ENCODE measurements at places on chromosomes 5 and 9.

DNA sequence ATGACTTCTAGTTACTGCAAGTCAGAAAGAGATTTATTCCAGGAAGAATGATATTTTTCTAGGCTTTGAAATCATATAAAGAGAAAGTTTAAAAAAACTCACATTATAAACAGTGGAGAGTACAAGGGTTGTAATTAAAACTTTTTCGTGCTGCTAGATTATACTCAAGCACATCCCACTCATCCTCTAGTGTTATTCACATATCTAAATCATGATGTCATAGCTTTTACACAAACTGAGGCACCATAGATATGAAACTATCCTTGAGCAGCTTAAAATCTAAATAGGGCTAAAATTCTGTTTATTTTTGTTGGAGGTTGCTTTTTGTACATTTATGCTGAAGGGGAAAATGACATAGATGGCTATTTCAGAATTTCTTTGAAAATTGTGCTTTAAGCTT lies 30.0 kb downstream of the TENT2 start:
- no peak for DNase-seq

DNA sequence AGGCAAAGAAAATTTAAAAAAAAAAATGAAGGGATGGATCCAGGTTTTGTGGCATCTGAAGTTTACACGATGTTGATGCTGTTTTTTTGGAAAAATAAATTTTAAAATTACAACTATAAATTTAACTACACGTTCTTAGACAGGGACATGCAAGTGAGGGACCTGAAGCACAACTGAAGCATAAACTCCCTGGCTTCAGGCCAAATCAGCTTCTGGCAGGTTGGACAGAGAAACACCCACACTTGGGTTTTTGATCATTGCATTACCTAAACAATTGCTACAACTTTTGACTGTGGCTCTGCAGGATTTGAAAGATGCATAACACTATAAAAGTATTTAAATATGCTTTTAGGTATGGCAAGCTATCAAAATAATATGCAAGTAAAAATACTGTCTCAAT lies 1318.3 kb upstream of the DMAC1 start:
- DNase-seq = peak; percentile 5

DNA sequence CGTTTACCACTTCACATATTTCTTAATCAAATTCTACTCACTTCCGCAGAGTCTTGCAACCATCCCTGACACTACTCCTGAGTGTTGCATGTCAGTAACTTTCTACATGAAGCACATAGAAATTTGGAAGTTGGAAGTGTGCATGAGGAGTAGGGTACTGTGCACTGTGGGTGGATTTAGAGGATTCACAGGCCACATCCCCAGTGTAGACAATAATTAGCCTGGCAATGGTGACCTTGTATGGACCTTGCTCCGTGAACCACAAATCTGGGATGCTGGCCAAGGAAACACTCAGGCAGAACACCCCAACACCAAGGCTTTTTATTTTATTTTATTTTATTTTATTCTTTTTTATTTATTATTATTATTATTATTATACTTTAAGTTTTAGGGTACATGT lies 25.5 kb downstream of the CTSL start:
- no peak for DNase-seq

DNA sequence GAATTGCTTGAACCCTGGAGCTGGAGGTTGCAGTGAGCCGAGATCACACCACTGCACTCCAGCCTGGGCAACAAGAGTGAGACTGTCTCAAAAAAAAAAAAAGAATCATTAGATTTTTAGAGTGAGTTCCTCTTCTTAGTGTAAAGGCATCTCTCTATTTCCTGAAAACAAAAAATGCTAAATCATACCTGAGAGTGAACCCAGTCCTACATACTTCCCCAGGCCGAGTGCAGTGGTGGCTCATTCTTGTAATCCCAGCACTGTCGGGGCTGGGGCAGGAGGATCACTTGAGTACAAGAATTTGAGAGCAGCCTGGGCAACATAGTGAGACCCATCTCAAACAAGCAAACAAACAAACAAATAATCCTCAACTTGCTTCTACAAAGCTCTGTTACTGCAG lies 38.2 kb upstream of the LPAR1 start:
- no peak for DNase-seq

DNA sequence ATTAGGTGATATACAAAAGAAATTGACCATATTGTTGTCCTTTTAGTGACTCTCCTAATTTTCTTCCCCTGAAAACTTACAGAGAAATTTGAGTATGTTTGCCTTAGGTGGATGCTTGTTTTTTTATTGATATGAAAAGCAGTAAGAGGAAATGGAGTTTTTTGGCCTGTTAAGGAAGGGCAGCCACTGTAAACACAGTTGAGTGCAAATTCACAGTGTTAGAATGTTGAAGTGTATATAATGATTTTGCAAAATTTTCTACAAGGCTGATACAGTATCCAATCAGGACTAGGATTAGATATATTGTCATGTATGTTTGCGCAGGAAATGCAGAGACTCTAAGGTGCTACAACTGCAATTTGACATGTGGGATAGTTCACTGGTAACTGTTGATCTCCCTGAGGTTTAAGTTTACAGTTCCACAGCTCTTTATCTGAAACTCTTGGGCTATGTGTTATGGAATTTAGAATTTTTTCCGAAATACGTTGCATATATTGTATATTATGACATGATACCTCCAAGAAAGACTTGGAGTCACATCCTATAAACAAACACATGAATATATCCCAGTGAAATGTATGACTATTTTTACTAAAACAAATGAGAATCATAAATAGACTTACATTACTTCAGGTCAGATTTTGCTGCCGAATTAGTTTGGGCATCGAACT lies 62.5 kb downstream of the FXN start:
- DNase-seq = no peak

GRCh38 chr5:32089146-32090000 lies 84.7 kb downstream of the GOLPH3 start:
- no peak for DNase-seq

- no peak for DNase-seq
Observed at GRCh38 chr9:134245179-134245578, 80.8 kb upstream of the RNU6ATAC start.

- DNase-seq = no peak
Observed at GRCh38 chr5:137486707-137487106, 12.4 kb downstream of the SPOCK1 start.

- DNase-seq = no peak
Observed at GRCh38 chr9:126696401-126697145, 82.8 kb downstream of the LMX1B start.

DNA sequence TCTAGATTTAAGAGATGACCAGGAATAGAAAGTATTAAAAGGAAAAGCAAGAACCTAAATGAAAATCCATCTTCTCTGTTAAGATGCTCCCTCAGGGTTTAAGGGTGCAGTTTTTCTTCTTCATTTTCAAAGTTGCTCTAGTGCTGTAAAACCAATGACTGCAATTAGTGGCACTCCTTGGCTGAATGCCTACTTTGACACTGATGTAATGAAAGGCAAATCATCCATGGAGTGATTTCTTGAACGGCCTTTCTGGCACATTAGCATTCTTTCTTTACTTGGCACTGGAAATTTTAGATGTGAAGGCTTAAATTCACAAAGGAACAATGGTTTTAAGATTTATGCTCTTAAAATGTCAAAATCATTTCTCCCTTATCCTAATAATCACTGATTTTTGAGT lies 19.3 kb upstream of the ISCA1 start:
- DNase-seq = no peak

GRCh38 chr5:134088291-134088690 lies 26.2 kb upstream of the TCF7 start:
- no peak for DNase-seq

DNA sequence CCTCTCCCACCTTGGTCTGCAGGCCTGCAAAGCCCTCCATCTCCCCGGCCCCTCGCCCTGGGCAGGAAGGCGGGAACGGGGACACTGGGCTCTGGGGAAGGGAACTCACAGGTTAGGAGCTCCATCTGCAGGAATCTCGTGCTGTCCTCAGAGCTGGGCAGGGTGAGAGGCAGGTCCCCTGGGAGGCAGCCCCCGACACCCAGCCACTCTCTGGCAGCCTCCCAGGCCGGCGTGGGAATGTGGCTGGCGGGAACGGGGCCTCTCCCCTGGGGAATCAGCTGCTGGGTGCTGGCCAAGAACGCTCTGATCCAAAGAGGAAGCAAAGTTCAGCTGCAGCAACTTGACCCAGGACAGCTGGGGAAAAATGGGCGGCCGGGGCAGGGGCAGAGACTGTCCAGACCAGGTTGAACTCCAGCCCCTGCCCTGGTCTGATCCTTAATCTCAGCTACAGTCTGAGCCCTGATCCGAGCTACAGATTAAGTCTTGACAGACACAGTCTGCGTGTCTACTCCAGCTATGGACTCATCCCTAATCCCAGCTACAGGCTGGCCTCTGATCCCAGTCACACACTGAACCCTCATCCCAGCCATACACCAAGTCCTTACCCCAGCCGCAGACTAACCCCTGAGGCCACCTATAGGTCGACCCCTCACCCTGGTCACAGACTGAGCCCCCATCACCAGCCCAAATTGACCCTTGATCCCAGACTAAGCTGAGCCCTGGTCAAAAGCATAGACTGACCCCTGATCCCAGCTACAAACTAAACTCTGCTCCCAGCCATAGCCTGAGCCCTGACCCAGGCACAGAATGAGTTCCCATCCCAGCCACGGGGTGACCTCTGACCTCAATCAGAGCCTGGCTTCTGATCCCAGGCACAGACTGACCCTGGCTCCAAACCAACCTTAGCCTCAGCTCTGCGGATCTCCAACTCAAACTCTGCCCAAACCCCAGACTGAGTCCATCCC lies 37.3 kb upstream of the EGFL7 start:
- no peak for DNase-seq
